NCI-H1436 treated with DMSO at 0.1 percent for 48 hours (cell line): ENCODE measurements at places on chromosomes 13 and 19.
A peak's percentile ranks its signal among the peaks of the same experiment; 100 is the strongest.

- DNase-seq = no peak
Measured at GRCh38 chr19:21940684-21941083, 70.1 kb downstream of the ZNF208 start.

DNA sequence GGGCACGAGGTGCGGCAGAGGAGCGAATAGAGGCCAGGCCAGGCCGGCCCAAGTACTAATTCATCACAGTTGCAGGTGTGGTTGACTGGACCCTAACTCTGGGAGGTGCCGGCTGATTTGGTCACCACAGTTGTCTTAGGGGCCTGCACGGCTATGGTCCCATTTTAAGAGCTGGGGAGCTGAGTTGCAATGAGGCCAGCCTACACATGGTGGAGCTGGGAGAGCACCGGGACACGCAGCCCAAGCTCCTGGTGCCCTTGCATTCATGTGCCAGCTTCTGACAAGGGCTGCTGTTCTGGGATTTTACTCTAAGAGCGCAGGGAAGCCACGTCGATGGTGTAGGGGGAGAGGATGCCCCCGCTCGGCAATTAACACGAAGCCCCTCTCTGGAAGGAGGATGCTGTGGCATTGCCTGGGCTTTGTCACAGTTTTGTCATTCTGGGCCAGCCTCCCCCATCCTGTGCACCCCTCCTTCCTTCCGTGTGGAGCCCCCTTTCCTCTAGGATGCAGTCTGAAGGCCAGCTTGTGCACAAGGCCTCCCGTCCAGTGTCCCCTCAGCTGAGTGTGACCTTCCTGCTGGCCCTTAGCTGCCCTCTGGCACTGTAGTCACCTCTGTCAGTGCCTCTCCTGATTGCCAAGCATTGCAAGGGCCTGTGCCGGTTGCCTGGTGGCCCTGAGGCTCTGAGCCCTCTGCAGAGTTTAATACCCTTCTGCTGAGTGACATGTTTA, 109.4 kb upstream of the C1QTNF9B start:
- no peak for DNase-seq

GRCh38 chr13:110680852-110681251, 25.1 kb downstream of the CARS2 start:
- no peak for DNase-seq

- no peak for DNase-seq
Measured at GRCh38 chr19:30227012-30227621, 145.1 kb upstream of the ZNF536 start.

- DNase-seq = no peak
Measured at GRCh38 chr19:51441410-51442390, 16.6 kb downstream of the SIGLEC8 start.

GRCh38 chr19:5985098-5985783, 7.3 kb upstream of the RANBP3 start:
- no peak for DNase-seq

- DNase-seq = no peak
Measured at GRCh38 chr19:42532891-42533290, 4.6 kb upstream of the CEACAM1 start.

DNA sequence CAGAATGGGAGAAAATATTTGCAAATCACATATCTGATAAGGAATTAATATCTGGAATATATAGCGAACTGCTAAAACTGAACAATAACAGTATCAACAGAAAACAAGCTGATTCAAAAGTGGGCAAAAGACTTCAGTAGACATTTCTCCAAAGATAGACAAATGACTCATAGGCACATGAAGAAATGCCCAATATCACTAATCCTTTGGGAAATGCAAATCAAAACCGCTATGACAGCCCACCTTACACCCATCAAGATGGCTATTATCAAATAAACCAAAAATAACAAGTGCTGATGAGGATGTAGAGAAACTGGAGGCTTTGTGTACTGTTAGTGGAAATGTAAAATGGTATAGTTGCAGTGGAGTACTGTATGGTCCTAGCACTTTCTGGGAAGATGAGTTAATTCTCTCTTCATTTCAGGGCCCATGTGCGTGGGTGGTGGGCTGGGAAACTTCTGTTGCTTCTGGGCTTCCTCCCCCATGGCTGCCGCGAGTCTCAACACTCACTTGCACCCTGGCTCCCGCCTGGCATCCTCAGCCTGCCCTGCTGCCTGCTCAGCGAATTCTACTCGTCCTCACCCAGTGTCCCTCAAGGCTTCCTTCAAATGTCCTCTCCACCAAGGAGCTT, 12.4 kb upstream of the GJA3 start:
- DNase-seq = no peak

DNA sequence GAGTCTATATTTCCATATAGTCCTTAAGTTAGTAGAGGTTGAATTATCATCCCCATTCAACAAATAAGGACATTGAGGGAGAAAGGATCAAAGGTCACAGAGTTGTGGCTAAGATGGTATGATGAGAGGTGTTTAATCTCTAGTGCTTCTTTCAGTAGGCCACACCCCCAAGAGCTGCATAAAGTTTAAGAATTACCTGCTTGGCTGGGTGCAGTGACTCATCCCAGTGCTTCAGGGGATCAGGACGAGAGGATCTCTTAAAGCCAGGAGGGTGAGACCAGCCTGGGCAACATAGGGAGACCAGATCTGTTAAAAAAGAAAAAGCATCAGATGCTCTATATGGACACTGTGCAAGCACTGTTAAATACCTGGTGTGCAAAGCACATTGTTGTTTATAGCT, 560.0 kb upstream of the KLHL1 start:
- DNase-seq = no peak

DNA sequence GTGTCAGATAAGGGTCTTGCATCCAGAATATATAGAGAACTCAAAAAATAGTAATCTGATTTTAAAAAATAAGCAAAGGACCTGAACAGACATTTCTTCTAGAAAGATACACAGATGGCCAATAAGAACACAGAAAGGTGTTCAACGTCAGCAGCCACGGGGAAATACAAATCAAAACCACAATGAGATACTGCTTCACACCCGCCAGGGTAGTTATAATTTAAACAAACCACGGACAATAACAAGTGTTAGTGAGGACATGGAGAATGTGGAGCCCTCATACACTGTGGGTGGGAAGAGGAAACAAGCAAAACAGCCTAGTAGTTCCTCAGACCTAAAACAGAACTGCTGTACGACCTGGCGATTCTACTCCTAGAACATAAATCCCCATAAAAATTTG, 26.7 kb upstream of the NAPA start:
- no peak for DNase-seq

- no peak for DNase-seq
Measured at GRCh38 chr19:1512671-1513498, at the start of gene ADAMTSL5. Gene ADAMTSL5, minus strand, starts transcription at chr19:1513019. Its CDS starts 2,076 bp downstream, at chr19:1510943.

- DNase-seq = no peak
Measured at GRCh38 chr13:21733475-21734263, 62.8 kb downstream of the FGF9 start.

- no peak for DNase-seq
Measured at GRCh38 chr19:48216933-48217332, 38.8 kb downstream of the CARD8 start.

DNA sequence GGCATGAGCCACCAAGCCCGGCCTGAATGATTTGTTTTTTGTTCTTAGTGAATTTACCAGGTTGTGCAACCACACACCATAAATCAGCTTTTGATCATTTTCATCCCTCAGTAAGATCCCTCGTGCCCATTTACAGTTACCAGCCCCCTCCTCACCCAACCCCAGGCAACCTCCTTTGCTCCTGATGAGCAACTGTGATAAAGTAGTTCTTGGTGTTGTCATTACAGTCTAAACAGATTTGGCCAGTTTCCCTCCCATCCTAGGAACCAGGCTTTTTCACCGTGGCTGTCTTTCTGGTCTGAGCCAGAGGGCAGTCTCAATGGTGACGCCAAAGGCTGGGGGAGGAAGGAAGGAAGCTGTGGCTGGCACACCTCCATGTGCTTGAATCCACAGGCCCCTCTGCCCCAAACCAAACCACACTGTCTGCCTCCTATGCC, 61.2 kb upstream of the WDFY2 start:
- DNase-seq = no peak

GRCh38 chr13:81446441-81446840, 1105.5 kb upstream of the SPRY2 start:
- no peak for DNase-seq

DNA sequence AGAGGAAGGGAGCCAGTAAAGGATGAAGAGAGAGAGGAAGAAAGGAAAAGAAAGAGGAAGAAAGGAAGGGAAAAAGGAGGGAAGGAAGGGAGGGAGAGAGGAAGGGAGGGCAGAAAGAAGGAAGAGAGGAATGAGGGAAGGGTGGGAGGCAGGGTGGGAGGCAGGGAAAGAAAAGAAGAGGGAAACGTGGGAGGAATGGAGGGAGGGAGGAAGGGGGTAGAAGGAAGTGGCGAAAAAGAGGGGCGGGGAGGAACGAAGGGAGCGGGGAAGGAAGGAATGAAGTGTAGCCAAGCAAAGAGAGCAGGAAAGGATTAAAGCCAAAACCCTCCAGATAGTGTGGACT, 53.1 kb downstream of the SOX1 start:
- DNase-seq = no peak

GRCh38 chr13:36031490-36031889, 99.7 kb downstream of the DCLK1 start:
- DNase-seq = no peak

DNA sequence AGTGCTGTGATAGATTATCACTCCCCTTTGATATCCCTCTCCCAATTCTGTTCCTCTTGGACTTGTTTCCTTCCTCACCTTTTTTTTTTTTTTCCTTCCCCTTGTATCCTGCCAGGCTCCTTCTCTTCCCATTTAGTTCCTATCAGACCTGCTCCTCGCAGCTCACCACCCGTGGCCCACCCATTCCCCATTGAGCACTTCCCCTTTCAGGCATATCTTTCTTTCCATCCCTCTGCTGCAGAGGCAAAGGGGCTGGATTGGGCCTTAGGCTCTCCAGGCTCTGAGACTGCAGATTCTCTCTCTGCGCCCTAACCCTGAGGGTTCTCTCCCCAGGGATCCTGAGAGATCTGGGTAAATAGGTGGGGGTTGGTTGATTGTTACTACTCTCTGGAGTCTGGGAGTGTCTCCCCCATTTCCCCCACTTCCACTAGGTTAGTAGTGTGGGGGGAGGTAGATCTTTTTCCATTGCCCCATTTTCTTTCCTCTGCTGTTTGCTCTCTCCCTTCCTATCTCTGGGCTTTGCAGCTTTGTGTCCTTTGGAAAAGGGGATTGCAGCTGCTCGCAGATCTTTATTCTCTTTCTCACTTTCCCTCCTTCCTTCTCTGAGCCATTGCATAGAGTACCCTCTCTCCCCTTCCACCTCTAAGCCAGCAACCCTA, 2.3 kb downstream of the ARHGAP35 start:
- no peak for DNase-seq

DNA sequence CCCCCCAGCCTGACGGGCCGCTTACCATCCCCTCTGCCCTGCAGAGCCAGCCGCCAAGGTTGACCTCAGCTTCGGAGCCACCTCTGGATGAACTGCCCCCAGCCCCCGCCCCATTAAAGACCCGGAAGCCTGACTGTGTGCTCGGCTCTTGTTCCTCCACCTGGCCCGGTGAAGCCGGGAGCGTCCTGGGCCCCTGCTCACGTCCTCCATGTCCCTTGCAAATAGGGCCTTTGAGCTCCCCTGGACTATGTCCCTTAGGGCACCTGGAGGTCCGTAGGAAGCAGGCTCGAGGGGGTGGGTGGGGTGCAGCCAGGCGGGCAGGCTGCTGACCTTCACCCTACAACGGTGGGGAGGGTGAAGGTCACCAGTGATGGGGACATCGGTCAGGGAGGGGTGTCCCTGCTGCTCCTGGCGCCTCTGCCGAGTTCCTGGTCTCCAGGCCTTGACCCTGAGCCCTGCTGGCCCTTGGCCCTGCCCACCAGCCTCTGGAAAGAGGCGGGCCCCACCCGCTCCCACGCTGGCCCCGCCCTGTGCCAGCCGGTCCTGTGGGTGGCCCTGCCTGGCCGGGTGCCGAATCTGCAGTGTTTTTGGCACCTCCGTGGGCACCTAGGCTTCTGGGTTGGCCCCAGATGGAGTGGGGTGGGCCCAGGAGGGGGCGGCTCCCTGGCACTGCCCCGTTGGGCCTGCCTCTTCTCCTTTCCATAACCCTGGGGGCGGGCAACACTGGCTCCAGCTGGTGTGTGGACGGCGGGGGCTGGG, 3.3 kb downstream of the ATP5F1D start:
- no peak for DNase-seq

- no peak for DNase-seq
Measured at GRCh38 chr19:3803986-3804385, 17.8 kb upstream of the MATK start.

GRCh38 chr13:22080832-22081231, 410.0 kb downstream of the FGF9 start:
- no peak for DNase-seq

GRCh38 chr19:10295847-10296591, 6.3 kb downstream of the ICAM5 start:
- no peak for DNase-seq

GRCh38 chr13:110490009-110490770, 71.3 kb downstream of the RAB20 start:
- no peak for DNase-seq

DNA sequence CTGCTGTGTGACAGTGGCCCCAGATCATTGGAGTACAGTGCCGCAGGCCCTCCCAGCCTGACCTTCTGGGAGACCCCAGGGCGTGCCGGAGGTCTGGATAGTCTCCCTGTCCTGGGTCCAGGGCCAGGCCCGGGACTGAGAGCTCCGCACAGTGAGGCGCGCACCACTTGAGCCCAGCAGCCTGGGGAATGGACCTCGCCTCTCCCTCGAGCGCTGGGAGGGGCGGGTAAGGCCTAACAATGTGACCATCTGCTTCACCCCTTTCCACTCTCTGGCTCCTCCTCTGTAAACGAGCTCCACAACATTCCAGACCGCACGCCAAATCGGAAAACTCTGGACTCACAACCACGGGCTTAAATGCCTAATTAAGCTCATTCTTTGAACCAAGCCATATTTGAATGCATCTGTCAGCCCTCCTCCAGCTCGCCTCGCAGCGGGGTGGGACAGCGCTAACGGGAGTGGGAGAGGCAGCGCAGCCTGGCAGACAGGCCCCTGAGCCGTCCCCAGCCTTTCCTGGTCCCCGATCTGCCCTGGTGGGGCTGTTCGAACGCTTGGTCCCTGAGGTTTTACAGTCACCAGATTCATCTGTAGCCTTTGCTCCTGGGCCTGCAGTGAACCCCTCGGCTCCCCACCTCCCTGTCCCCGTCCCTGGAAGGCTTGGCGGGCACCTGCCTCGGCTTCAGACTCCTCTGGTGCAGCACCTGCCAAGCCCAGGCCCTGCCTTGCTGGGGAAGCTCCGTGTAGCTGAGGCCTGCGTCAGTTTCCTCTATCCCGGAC, 120.7 kb upstream of the VSTM2B start:
- DNase-seq = peak; percentile 44

DNA sequence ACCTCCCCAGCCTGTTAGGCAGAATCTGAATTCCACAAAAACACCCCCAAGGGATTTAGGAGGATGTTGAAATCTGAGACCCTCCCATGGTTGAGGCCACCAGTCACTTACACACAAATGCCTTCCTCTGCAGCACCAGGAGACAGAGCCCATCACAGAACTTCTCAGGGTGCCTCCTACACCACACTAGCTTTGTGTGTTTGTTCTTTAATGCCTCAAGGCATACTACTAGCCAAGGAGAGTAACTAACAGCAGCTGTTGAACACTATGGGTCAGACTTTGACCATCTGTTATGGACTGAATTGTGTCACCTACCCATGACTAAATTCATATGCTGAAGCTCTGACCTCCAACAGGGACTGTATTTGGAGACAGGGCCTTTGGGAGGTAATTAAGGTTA, 9.5 kb upstream of the MED26 start:
- DNase-seq = no peak

GRCh38 chr13:29480893-29481525, 114.5 kb downstream of the SLC7A1 start:
- DNase-seq = no peak

GRCh38 chr13:75445717-75446499, 36.1 kb downstream of the TBC1D4 start:
- DNase-seq = no peak
